ENCODE measurements at places on chromosomes 2 and 18.
A peak's percentile ranks its signal among the peaks of the same experiment; 100 is the strongest.

DNA sequence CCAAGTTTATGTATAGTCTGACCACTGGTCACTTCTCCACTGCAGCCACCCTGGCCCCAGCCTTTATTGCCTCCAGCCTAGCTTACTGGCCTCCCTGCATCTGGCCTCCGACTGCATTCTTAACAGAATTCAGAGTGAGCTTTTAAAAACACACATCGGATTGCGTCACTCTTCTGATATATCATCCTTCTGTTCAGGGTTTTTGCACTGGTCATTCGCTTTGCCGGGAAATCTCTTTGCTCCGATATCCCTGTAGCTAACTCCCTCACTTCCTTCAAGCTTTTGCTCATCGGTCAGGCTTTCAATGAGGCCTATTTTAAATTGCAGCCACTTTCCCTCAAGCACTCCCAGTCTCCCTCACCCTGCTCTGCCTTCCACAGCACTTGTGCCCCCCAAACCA lies 101.6 kb upstream of the DLX2 start:
- no peak for DNase-seq

DNA sequence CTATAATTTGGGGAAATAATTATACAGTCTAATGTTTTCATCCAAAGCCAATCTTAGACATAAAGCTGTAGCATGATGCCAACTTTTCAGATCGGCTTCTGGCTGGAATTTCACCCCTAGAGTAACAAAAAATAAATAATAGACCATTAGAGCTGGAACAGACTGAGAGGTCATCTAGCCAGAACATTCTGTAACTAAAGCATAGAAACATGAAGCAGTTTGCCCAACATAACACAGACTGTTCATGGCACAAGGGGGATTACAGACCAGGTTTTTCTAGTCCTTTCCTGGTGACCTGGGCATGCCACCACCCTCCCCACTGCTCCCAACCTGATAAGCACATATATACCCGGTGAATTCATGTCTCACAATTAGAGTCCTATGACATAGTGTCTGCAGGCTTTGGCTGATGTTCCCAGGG lies 116.4 kb upstream of the PPP1CB start:
- no peak for DNase-seq

DNA sequence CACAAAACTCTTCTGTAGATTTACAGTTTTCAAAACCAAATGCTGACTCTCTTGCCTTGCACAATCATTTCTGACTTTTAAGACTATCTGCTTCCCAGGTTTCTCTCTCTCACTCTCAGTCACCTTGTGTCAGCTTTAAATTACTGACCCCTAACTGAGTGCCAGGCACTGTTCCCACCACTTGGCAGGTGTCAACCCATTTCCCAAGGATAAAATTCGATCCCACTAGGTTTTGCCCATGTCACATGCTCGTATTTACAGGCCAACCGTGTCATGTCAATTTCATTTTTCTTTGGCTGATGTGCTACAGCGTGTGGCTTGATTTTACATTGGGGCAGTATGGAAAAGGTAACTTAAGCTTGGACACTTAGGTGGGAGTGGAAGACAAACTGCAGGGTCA lies 26.1 kb upstream of the LMAN1 start:
- no peak for DNase-seq

DNA sequence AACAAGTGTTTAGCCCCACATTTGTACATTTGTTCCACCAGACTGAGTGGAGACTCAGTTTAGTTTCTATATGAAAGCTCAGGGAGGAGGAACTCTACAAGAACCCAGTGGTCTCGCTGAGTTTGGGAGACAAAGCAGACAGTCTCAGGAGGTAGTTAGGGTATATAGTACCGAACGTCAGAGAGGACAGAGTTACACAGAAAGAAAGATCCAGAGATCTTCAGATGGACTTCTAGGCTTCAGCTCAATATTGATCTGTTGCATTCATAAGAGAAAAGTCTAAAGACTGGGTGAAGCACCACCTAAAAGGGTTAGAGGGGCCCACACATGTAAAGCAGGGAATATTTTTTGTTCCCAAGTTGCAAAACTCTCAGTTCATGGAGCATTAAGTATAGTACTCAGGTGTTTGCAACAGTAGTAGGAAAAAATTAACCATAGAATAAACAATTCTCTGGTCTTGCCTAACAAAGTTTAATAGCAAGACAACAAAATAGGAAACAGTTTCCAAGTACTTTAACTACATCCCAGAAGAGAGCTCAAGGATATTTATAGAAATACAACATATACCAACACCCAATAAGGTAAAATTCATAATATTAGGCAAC lies 4.2 kb downstream of the TFPI start:
- DNase-seq = no peak

DNA sequence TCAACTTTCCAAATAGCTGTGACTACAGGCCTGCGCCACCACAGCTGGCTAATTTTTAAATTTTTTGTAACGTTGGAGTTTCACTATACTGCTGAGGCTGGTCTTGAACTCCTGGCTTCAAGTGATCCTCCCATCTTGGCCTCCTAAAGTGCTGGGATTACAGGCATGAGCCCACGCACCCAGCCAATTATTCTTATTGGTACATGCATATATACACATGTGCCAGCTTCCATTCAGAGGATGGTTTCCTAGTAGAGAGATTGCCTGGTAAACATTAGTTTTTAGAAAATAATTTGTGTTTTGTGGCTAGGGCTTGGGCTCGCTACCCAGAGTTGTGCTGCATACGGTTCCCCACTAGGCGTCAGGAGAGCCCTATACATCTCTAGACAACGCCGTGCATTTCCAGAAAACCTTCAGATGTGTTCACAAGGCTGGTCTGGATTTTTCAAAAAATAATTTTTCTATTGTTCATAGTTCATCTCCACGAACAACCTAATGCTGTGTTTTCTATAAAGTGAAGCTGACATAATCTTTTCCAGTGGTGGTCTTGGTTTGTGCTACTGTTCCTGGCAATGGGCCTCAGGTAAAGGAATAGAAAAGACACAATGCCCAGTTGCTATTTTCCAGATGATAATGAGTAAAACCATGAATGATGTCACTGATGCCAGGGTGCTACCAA lies 14.6 kb upstream of the AFG3L2 start:
- no peak for DNase-seq

DNA sequence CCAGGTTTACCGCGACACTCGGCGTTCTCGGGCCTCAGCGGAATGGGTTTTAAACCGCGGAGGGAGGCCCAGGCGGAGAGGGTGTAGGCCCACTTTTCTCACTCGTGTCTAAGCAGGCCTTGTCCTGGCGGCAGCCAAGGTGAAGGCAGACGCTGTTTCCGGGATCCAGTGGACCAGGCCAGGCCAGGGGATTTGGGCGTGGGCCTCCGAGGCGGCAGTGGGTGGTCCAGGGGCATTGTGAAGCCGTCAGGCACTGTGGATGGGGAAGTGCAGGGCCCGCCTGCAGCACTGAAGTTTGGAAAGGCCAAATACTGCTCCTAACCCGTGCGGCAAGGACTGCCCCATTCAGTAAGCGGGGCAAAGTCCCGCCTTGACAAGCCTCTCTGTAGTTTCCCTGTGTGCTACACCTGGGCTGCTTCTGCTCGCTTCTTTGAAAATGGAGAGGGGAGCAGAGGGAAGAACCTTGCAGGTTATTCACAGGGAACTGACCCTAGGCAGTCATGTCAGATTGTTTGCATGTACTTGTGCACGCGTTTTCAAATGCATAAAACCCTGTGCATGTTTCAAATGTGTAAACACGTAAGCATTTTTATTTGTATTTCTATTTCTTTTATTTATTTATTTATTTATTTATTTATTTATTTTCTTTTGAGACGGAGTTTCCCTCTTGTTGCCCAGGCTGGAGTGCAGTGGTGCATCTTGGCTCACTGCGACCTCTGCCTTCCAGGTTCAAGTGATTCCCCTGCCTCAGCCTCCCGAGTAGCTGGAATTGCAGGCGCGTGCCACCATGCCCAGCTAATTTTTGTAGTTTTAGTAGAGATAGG lies 7.5 kb upstream of the DLX2 start:
- DNase-seq = no peak

GRCh38 chr2:128354161-128354560 lies 35.5 kb upstream of the HS6ST1 start:
- no peak for DNase-seq

DNA sequence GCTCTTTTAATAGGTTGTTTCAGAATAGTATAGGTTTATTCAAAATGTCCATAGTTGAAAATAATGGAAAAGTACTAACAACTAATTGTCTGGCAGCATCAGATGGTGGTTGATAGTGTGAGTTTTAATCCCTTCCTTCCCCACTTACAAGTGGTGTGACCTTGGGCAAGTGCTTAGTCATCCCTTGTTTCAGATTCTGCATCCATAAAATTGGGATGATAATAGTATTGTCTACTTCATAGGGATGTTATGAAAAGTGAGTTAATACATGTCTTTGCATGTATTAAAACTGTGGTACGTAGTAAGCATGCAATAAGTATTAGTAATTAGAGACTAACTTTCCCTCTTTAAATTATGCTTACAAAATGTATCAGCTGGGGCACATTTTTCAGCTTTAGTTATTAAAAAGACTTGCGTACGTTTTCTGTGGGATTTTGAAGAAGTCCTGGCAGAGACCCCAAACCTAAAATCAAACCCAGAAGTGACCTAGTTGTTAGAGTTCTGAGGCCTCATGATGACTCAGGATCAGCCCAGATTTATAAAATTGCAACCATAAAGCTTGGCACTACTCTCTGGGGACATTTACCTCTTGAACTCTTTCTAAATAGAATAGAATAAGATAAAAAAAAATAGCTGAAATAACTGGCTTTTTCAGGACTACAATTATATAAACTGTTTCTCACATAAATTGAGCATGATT lies 8.6 kb downstream of the ITGA4 start:
- no peak for DNase-seq

DNA sequence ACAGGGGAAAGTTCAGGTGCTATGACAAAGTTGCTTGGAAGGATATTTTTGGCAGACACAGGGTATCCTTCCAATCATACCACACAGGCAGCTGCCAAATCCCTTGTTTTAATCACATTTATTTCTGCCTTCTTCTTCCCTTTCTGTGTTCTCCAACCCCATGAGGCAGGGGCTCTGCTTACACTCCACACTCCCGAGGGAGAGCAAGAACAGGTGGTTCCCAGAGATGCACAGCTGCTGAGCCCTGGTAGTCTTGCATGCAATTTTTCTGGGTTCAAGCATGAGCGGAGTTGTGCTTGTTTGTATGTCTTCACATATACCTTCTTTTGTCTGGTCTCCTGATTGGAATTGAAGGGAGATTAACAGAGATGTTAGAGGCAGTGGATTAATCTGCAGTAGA lies 251.7 kb upstream of the ST6GAL2 start:
- DNase-seq = no peak

DNA sequence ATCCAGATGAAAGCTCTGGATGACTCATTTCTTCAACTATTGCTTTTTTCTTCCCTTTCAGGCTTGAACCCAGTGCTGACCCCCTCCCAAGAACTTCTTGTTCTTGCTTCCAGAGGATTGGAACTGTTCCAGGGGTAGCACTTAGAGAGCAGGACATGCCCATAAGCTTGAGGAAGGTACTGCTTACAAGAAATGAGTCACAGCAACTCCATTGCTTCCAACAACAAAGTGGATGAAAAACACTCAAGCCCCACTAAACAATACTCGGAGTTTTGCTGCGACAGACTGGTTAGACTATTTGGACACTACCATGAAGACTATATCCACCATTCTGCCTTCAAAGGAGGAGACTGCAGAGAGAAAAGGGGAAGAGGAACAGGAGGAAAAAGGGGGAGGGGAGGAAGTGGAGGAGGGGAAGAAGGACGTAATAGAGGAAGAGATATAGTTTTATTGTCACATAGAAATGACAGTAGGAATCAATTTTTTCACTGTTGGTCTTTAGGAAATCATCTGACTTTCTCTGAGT lies 1.6 kb upstream of the EPC2 start:
- DNase-seq = no peak

- DNase-seq = peak; percentile 48
These were observed 844.3 kb downstream of the MBD2 start for GRCh38 chr18:53380063-53380639.

DNA sequence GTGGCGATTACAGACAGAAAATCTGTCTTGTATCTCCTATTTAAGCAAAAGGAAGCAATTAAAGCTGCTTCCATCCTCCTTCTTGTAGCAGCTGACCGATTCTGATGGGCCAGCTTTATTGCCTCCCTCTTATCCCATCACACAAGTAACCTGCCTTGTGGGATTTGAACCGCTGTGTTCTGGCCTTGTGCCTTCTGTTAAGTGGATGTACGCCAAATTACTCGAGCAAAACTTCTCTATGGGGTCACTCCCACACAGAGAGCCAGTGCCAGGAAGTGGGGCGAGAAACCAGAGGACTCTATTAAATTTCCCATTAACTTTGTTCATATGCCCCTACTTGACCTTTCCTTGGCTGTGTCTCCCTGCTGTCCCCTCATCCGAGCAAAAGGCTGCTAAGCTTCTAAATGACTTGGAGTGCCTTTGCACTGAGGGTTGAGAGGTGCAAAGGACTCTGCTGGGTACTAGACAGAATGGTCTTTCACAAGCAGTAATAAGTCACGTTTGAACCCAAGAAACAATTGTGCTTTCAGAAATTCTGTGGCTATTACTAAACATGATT lies 672.5 kb downstream of the MBD2 start:
- no peak for DNase-seq

DNA sequence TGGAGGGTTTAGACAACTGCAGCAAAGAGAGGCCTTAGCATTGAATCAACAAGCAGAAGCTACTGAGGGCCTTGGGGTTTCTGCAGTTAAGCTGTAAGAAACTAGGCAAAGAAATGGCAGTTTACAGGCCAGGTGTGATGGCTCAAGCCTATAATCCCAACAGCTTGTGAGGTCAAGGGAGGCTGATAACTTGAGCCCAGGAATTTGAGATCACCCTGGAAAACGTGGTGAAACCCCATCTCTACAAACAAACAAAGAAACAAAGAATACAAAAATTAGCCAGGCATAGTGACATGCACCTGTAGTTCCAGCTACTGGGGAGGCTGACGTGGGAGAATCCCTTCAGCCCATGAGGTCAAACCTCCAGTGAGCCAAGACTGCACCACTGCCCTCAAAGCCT lies 421.6 kb upstream of the CHST9 start:
- no peak for DNase-seq

DNA sequence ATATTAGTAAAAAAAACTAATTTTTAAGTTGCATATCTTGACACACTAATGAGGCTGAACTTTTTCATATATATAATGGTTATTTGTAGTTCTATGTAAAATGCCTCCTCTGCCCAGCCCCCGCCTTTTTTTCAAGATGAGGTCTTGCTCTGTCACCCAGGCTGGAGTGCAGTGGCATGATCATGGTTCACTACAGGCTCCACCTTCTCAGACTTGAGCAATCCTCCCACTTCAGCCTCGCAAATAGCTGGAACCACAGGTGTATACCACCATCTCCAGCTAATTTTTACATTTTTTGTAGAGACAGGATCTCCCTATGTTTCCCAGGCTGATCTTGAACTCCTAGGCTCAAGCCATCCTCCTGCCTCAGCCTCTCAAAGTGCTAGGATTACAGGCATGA lies 24.3 kb downstream of the ATF2 start:
- DNase-seq = no peak

DNA sequence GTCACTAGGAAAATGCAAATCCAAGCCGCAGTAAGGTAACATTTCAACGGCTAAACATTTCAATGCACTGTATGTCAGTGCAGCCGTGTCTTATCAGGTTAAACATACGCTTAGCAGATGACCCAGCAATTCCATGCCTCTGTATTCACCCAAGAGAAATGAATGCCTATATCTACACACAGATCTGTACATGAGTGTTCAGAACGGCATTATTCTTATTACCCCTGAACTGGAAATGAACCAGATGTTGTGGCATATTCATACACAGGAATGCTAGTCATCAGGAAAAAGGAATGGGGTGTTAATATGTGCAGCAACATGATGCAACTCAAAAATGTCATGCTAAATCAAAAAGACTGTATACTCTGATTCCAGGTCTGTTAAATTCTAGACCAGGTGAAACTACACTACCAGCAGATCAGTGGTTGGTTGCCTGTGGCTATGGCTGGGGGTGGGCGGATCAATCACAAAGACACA lies 80.4 kb upstream of the RPL31 start:
- DNase-seq = no peak

Measured in iPS DF 6.9 (cell line).